ENCODE measurements at places on chromosomes 5 and 9. TPM values are rescaled to one million over a fixed set of nuclear protein-coding genes. Genes with fewer than 3 reads are reported as not detected.

FAM163B gene
- polyA plus RNA-seq, result not detected

PCDHA7 gene
- 0.39 TPM for polyA plus RNA-seq

STPG3 gene
- not detected for polyA plus RNA-seq

SMIM27 gene
- polyA plus RNA-seq, result 74.6 TPM

SCGB3A2 gene
- not detected for polyA plus RNA-seq

GRIA1 gene
- polyA plus RNA-seq, result 86.1 TPM

KCNN2 gene
- 38.7 TPM for polyA plus RNA-seq

ORM2 gene
- not detected for polyA plus RNA-seq

CDKN2B-AS1 gene
- polyA plus RNA-seq, result 2.5 TPM

ANGPTL2 gene
- 3.4 TPM for polyA plus RNA-seq

ZBED3 gene
- 6.8 TPM for polyA plus RNA-seq
